Thoracic aorta endothelial cell (primary cell): ENCODE measurements at places on chromosomes 7 and 10. TPM values are rescaled to one million over a fixed set of nuclear protein-coding genes. Genes with fewer than 3 reads are reported as not detected.

Gene MYO1G
- 0.07 and 0.27 TPM in 2 replicates for total RNA-seq

Gene NSMCE4A
- total RNA-seq, result 71.0 and 79.7 TPM in 2 replicates

Gene FOXP2
- 0.40 TPM in 1 of 2 replicates, not detected in the other for total RNA-seq

Gene ADIRF
- total RNA-seq, result 8.4 and 15.3 TPM in 2 replicates

Gene TAC1
- total RNA-seq, result not detected in 2 replicates

Gene C7orf57
- total RNA-seq, result 0.07 TPM in 1 of 2 replicates, not detected in the other

Gene FEZF1
- total RNA-seq, result not detected in 2 replicates

Gene IQUB
- total RNA-seq, result 0.43 and 0.53 TPM in 2 replicates

Gene TMEM196
- total RNA-seq, result not detected in 2 replicates

Gene ASB10
- total RNA-seq, result not detected in 2 replicates

Gene INHBA
- total RNA-seq, result 3.3 and 19.5 TPM in 2 replicates

Gene LRRC17
- total RNA-seq, result 4.4 and 6.8 TPM in 2 replicates

Gene FAM25C
- not detected in 2 replicates for total RNA-seq

Gene AKR1E2
- total RNA-seq, result 2.0 and 2.8 TPM in 2 replicates

Gene SAP25
- 0.53 TPM in 1 of 2 replicates, not detected in the other for total RNA-seq

Gene ASIC3
- 0.07 TPM in 1 of 2 replicates, not detected in the other for total RNA-seq

Gene LIPJ
- total RNA-seq, result 0.07 TPM in 1 of 2 replicates, not detected in the other

Gene SPDYE11
- not detected in 2 replicates for total RNA-seq

Gene ELAPOR2
- 13.7 and 26.2 TPM in 2 replicates for total RNA-seq

Gene SNX10
- total RNA-seq, result 0.80 and 2.5 TPM in 2 replicates

Gene SCART1
- total RNA-seq, result 0.66 and 0.86 TPM in 2 replicates

Gene CDC14C
- total RNA-seq, result not detected in 2 replicates

Gene C10orf62
- 0.29 TPM in 1 of 2 replicates, not detected in the other for total RNA-seq

Gene PVRIG
- total RNA-seq, result not detected in 2 replicates

Gene AOAH
- total RNA-seq, result not detected in 2 replicates

Gene MSANTD7
- 26.2 and 27.7 TPM in 2 replicates for total RNA-seq

Gene CFAP69
- total RNA-seq, result 2.0 and 3.5 TPM in 2 replicates

Gene PI4K2A
- total RNA-seq, result 16.2 and 22.6 TPM in 2 replicates

Gene CNTNAP2
- 0.29 TPM in 1 of 2 replicates, not detected in the other for total RNA-seq

Gene MYL10
- not detected in 2 replicates for total RNA-seq

Gene TACC2
- 22.2 and 23.4 TPM in 2 replicates for total RNA-seq

Gene CYP2C8
- total RNA-seq, result 0.40 TPM in 1 of 2 replicates, not detected in the other

Gene AGR2
- not detected in 2 replicates for total RNA-seq
